ENCODE measurements at places on chromosomes 6 and 20.

DNA sequence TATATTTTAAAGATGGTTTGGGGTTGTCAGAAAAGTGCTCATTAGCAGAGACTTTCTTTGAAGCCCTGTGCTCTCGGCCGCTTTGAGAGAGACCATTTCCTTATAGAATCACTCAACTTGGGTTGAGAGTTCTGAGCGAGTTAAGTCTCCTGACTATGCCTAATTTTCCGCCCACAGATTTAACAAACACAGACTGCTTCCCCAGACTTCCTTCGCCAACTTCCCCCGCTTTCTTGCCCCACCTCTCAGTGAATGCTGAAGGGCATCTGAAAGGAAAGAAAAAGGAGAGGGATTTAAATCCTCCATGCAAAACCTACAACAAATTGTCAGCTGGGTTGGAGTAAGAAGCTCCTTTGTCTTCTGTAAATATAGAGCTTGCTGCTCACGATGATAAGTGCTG is 224.0 kb downstream of the EYA2 start:
- no peak for DNase-seq

DNA sequence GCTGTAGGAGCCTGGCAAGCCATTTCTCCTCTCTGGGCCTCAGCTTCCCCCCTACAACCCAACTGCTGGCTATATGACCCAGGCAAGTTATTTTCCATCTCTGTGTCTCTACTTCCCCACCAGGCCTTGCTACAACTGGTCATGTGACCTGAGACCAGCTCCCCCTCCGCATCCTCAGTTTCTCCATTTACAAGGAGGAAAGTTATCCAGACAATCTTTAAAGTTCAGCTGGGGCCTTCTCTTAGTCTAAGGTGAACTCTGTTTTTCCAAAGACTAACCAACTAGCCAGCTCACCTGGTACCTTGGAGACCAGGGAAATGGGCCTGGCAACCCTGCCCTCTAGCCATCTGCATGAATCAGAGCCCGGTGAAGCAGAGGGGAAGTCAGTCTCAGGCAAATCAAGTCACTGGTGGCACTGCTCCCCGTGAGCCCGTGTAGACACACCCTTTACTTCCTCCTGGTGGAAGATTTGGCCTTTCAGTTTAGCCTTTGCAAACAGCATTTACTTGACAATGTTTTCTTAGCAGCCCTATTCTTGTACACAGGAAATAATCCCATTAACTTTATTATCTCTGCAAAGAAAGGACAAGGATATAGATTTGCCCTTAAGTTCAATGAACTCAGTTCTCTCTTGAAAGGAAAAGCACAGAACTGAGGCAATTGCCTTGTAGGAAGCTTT is 157.7 kb downstream of the VEGFA start:
- no peak for DNase-seq

DNA sequence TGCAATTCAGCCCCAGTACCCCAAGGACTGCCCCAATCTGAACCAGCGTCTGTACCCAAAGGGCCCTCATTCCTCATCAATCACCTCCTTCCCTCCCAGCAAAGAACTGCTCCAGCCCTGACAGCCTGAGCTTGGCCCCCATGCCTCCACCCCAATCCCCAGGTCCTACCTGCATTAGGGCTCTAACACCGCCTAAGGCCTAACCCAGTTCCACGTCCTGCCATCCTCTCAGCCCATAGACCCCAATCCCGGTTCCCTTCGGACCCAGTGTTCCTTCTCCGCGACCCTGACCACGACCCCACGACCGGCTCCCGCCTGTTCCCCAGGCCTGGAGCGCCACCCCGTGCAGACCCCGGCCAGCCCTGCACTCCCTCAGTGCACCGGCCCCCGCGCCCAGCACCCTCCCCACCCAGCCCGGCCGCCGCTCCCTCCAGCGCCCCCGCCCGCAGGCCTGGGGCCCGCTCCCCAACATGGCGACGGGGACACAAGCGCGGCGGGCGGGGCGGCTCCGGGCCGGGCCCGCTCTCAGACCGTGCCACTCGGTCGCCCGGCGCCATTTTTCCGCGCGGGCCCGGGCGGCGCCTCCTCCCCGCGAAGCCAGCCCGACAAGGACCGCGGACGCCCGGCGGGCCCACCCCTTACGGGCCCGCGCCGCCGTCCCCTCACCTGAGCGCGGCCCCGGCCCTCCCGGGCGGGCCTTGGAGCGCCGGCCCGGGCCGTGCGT is 483 bp downstream of the NCOA6 start:
- DNase-seq: no peak

DNA sequence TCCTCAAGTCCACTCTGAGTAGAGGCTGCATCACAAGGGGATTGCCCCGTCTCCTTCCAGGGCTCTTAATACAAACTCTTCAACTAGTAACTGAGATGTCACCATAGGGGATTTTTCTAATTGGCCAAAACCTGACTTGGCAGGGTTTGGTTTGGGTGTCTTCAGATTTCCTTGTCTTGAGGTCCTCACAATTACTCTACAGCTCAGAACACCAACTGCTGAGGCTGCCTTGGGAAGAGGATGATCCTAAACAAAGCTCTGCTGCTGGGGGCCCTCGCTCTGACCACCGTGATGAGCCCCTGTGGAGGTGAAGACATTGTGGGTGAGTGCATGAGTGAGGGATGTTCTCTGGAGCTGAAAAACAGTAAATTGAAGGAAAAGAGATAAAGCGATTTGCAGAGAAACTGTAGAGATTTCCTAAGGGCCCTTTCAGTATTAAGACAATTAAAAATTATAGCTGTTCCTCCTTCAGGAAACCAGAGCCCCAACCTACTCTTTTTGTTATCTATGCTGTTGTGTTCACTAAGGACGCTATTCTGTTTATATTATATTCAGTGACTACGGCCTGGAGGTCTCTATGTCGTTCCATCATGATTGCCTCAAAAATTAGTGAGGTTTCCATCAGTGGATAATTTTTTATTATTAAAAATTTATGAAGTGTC is at the start of gene HLA-DQA1:
Gene HLA-DQA1 (plus strand): TSS at position 188 of the 662 bp plus-strand sequence. CDS start 53 bp downstream, at position 241.
- DNase-seq: no peak

- DNase-seq: no peak
Observed at GRCh38 chr20:19427480-19427879, 215.0 kb downstream of the SLC24A3 start.

DNA sequence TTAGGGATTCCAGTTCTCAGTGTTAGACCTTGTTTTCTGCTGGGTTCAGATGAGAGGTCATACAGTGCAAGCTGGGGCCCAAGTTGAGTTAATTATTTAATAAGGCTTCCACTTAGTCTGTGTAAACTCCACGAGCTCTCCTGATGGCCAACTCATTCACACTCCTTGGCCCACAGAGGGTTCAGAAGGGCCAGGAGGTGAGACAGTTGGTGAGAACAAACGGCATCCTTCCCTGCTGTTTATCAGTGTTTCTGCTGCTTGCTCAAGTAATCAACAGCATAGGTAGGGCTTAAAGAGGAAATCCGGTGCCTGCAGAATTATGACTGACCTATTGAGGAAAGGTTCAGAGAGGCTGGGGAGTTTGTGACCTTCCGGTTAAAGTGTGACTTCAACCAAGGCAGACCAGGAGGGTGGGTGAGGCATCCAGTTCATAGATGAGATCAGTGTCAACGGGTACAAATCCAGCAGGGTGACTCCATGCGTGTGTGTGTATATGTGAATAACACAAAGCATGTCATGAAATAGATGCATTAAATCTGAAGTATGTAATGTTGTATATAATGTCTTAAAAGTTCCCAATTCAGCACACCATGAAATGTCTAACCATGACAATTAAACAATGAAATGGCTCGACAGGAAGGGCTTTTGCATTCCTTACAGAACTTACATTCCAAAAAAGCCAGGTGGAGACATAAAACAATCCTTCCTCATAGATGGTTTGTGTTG is 37.4 kb upstream of the BCAS1 start:
- DNase-seq: no peak

DNA sequence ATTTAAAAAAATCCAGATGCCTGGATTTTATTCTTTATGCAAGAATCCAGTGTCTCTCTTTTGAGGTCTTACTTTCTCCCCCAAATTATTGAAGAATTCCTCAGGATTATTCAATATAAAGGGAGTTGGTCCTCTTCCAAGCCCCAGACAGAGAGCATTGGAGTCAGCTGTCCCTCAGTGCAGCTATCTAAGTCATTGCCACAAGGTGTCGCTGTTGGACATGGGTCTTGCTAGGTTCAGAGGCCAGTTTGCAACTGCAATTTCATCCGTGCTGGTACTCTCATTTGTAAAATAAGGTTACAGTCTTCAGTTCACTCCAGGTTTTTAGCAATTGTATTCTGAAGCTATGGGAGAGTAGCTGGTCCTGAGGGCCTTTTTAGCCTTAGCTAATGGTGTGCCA is 27.8 kb downstream of the CCN2 start:
- peak; percentile 31 for DNase-seq

GRCh38 chr6:6460416-6460815 is 128.1 kb upstream of the LY86 start:
- DNase-seq: no peak

- no peak for DNase-seq
Observed at GRCh38 chr6:83097204-83097603, 29.7 kb downstream of the DOP1A start.

- no peak for DNase-seq
Observed at GRCh38 chr6:108822401-108822800, 25.8 kb upstream of the ARMC2 start.

DNA sequence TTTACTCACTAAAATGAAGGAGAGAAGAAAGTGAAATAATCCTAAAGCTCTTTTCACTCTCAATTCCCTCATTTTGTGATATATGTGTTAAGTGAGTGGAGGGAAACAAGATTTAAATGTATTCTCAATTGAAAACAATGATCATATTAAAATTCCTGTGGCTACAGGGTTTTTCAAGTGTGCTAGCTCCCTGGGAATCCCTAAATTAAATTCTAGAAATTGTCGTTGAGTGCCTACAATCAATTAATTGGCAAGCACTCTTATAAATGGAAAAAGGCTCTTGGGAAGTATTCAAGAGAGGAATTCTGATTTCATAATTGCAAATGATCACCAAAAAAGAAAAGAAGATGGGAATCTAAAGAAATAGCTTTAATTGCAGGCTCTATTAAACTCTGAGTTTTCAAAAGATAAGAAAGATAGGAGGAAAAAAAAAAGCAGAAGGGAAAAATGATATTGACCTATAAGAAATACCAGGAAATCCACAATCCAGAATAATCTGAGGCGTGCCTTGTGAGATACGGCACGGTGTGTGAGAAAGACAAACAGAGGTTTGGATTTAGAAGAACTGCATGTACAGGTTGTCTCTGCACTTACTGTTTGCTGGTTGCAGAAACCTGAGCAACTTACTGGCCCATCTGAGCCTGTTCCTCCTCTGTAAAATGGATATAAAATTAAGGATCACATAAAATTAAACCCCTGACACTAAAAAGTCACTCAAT is 18.3 kb upstream of the MBOAT1 start:
- no peak for DNase-seq

DNA sequence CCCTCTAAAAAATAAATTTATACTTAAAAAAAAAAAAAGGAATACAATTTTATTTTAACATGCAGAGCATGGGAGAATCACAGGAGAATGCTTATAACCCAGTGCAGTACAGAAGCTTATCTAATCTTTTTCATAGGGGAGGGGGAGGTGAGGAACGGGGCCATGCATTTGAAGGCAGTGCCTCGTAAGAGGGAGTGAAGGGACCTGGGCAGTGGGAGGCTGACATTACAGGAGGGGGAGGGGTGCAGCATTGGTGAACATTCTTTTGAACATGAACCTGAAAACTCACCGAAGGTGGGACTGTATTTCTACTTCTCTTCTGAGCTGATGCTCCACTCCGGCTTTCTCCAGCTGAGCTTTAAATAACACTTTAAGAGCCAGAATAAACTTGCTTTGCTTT is 9.3 kb downstream of the AURKA start:
- DNase-seq: no peak

DNA sequence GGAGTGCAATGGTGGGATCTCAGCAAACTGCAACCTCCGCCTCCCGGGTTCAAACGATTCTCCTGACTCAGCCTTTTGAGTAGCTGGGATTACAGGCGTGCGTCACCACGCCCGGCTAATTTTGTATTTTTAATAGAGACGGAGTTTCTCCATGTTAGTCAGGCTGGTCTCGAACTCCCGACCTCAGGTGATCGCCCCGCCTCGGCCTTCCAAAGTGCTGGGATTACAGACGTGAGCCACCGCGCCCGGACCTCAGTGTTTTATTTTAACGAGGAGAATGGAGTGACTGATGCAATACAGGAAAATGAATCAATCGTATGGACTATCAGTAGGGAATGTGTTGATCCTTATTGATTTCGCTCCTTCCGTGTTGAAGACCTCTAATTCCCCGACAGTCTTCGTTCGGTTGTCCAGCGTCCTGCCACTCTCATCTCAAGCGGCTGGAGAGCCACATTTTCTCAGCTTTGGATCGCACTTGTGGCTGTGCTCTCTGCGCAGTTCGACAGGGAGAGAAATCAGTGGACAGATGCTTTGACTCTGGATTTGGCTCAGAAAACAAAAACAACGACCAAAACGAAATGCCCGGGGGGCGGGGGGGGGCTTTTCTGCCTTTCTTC is 166.2 kb downstream of the TRIM27 start:
- DNase-seq: no peak

- DNase-seq: no peak
Observed at GRCh38 chr6:32622545-32623401, 14.4 kb upstream of the HLA-DQA1 start.

GRCh38 chr6:148414836-148415235 is 72.2 kb downstream of the SASH1 start:
- no peak for DNase-seq

DNA sequence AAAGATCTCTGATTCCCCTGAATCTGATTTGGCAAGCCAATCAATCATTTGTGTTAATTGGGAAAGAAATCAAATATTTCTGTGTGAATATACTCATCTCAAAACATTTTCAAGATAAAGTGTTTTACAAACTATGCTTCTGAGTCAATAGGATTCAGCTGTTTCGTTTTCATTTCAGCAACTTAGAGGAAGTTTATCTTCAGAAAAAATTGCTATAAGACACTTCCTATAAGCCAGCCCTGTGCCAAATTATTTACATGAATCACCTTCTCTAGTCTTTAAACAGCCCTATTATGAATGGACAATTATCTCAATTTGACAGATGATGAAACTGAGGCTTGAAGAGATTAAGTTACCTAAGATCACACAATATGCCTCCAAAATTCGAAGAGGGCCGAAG is 10.9 kb downstream of the DEFB129 start:
- DNase-seq: no peak

- DNase-seq: no peak
Observed at GRCh38 chr20:36435124-36435523, 106.2 kb upstream of the MYL9 start.

Data from spinal cord (tissue), 10 donors.